ENCODE measurements at places on chromosomes 1 and 21. TPM values are rescaled to one million over a fixed set of nuclear protein-coding genes. Genes with fewer than 3 reads are reported as not detected.

DNA sequence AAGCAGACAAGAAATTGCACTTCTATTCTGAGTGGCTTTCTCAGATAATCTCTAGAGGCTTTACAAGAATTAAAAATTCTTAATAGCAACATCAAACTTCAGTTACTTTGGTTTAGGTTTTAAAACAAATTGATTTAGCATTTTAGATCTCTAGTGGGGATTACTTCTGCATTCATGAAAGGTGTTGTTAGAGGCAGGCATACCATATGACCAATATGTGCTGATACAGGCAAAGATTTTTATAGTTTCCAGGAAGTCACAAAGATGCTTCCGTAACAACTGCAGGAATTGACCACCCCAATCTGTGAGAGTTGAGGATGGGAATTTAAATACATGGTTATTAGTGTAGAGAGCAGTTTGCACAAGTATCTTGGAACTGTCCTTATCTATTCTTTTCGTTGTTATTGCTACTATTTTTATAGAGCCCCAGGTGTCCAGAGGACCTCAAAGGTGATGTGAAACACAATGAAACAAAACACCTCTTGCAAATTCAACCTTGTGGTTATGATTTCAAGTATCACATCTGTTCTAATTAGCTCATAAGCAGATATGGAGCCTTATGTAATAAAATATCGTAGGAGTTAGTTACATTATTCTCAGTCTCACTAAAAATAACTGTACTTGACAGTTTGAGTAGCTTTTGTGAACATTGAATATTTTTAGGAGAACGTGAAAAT, 512.7 kb upstream of the ADGRL4 start:
- DNase-seq = no peak

The NUAK2 gene
- 0.25 TPM for polyA plus RNA-seq

GRCh38 chr1:231264642-231265041, 23.6 kb downstream of the GNPAT start:
- DNase-seq = no peak

DNA sequence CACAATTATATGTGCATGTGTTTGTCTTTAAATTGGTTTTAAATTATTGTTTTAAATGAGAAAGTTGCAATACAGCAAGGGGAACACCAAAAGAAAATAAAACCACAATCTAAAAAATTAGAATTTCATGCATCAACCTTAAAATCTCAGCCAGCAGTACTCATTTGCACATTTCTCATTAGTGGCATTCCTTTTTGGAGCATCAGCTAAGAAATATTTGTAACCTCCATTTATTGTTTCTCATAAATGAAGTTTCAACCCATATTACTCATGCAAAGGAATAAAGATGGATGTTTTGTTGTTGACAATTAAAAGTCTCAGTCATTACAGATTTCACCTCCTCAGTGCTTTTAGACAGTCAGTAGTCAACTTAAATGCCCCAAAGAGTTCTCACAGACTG, 160.1 kb downstream of the TBX15 start:
- DNase-seq = no peak

DNA sequence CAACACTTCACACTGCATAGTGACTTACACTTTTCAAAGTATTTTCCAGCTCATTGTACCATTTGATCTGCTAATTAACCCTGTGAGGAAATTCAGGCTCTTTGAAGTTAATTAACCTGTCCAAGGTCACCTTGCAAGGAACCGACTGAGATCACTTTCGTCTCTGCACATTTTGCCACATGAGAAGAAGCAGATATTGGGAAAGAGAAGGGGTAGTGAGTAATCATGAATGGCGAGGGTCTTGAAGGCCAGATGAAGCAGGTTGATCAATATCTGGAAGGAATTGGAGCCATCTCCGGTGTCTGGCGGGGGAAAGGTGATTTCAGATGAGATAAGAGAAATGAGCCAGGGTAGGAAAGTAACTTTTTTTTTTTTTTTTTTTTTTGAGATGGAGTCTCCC, 3.4 kb downstream of the APOA2 start:
- no peak for DNase-seq

- no peak for DNase-seq
These were observed 24.7 kb upstream of the KDM4A start for GRCh38 chr1:43625063-43625780.

DNA sequence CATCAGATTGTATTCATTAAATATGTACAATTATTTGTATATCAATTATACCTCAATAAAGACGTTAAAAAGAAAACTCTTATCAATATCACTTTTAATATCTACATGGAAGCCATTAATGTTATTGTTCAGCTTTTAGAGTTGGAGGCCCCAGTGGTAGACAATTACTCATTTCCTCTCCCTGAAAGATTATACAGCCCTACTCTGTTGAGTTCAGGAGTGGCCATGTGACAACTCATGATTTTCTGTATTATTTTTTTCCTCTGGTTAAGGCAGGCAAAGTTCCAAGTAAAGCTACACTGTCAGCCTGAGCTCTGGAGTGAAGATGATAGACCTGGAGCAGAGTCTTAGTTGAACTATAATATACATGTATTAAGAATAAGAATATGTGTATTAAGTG, 247.9 kb upstream of the B3GALT2 start:
- DNase-seq = no peak

DNA sequence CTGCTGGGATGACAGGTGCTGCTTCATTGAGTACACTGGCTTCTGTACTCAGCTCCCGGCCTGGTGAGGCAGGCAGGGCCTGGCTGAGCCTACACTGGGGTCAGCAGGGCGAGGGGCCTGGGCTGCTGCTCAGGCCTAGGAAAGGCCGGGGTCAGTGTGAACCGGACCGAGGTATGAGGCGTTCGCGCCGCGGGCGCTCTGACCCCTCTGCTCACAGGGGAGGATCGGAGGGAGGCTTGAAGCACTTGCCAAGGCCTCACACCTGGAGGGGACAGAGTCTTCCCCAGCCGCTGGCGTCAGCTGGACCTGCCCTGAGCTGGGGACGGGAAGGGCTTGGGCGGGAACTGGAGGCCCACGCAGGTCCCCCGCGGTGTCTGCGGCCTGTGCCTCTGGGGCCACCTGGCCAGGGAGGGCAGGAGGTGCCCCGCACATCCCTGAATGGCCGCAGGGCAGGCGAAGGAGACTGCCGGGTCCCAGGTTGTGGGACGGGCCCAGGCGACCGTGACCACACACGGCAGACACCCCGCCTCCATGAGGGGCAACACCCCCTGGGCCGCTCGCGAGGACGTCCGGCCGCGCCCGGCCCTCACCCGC, 466 bp downstream of the PEX10 start:
- no peak for DNase-seq

- peak; percentile 10 for DNase-seq
These were observed 86.2 kb downstream of the EIF4G3 start for GRCh38 chr1:21090463-21090862.

- DNase-seq = no peak
These were observed 146.0 kb downstream of the MIS18A start for GRCh38 chr21:32132881-32133280.

The PRAMEF1 gene
- not detected for polyA plus RNA-seq

The MIXL1 gene
- 0.40 TPM for polyA plus RNA-seq

DNA sequence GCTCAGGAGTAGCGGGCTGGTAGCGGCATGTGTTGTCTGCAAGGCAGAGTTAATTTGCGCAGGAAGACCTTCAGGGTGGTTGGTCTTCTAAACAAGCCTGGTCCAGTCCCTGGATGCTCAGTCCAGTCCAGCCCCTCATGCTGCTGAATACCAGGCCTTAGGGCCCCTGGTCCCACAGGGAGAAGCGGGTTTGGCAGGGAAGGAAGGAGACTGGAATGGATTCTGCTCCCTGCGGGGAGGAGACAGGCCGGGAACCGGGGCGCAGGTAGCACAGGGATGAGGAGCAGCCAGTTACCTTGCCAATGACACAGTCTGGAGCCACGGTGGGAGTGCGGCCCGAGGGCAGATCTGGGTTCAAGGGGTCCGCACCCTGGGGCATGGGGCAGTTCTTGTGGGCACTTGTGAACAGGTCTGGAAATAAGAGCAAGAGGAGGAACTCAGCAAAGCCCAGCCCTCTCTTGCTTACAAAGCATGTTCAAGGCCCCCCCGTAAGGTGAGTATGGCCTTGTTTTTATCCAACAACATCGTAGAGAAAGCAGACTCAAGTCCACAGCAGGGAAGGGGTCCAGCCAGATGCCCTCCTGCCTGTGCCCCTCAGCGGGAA, 10.1 kb downstream of the FAM131C start:
- no peak for DNase-seq

DNA sequence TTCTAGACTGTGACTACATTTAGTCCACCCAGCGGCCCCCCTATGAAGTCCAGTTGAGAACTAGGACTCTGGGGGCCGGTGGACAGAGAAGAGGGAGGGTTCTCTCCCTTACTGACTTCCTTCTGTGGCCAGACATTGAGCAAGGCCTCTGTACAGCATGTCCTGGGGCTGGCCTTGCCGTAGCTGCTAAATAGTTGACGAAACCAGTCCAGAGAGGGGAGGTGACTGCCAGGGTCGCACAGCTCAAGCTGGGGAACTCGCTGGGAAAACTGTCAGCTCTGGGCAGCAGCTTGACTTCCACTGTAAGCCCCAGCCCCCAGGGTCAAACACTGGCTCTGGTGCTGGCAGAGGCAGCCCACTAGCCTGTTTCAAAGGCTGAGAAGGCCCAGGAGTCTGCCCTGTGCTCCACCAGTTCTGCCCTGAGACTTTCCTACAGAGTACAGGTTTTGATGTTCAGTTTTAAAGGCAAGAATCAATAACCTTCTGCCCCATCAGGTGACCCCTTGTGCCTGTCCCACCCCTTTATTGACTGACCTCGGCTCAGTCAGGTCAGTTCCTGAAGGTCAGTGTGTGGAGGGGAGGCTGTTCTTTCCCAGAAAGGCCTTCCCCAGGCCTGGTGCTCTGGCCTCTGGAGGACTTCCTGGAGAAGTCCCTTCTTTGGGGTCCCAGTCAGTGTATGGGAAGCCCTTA, 14.1 kb downstream of the PCSK9 start:
- no peak for DNase-seq

The SPRR5 gene
- polyA plus RNA-seq = not detected

GRCh38 chr1:192968323-192968722, 90.8 kb downstream of the UCHL5 start:
- DNase-seq = no peak

DNA sequence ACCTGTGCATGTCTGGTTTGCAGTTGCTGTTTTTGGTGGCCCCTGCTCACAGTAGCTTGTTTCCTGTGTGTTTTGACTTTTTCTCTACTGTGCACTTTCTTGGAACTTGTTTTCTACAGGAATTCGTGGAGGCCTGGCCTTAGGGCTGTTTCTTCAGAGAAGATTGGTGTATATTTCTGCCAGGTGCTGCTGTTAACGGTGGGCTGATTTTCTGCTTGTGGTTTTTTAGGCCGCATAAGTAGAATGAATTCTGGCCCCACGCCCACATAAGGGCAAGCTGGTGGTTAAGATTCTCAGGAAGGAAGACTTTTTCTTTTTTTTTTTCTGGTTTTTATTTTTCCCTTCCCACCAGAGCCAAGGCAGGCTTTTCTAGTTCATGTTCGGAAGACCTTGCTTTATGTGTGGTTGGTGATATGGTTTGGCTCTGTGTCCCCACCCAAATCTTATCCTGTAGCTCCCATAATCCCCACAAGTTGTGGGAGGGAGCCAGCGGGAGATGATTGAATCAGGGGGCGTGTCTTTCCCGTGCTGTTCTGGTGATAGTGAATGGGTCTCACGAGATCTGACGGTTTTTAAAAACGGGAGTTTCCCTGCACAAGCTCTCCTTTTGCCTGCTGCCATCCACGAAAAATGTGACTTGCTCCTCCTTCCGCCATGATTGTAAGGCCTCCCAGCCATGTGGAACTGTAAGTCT, 71.5 kb upstream of the DISP3 start:
- no peak for DNase-seq

- no peak for DNase-seq
These were observed 22.6 kb upstream of the TNFRSF1B start for GRCh38 chr1:12144236-12144635.

DNA sequence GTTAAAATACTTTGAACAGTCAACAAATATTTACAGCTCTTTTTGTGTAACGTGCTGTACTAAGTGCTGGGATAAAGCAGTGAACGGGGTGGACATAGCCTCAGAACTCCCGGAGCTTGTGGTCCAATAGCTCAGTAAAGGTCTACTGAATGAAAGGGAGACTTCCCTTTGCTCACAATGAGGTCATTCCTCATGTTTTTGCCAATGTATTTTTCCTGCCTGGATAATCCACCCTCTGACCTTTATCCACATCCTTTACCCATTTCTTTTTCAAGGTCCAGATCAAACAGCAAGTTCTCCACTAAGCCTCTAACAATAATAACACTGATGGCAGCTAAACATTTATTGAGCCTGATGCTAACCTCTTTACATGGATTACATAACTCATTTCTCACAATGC, 55.9 kb downstream of the LEPR start:
- no peak for DNase-seq

DNA sequence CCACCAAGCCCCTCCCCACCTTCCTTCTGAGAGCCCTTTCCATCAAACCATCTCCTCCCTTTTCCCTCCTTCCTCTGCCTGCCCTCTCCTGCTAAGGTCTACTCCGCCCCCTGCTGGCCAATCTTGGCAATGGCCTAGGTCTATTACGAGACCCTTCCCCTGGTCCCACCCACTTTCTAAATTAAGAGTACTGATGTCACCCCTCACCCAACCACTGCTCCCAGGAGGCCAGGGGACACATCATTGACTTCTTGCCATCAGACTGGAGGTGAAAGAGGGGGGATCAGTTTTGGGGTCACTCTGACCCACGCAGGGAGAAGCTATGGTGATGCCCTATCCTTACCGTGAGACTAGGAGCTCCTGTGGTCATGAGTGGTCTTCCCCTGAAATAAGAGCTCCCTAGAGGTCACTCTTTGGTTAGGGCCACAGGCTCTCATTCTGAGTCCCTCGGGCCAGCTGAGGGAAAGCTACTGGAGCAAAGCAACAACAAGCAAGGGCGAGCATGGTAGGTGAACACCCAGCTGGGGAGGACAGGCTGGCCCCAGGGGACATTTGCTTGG, 34.6 kb upstream of the S100A7 start:
- DNase-seq = peak; percentile 73

DNA sequence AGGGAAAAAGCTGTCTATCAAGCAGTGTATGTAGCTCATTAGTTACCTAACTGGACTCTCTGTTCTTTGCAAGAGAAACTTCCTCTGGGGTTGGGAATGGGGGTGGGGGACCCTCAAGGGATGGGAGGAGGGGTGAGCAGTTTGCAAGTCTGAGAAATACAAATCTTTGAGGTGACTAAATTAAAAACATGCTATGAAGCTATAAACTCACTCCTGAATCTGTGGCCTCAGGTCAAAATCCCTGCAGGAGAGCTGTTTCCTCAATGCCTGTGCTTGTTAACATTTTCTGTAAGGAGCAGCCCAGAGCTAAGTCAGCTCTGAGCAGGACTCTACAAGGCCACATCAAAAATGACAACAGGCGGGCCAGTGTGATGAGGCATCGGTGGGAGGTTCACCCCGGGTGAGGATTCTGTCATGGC, 32.8 kb upstream of the PTPRC start:
- DNase-seq = no peak

DNA sequence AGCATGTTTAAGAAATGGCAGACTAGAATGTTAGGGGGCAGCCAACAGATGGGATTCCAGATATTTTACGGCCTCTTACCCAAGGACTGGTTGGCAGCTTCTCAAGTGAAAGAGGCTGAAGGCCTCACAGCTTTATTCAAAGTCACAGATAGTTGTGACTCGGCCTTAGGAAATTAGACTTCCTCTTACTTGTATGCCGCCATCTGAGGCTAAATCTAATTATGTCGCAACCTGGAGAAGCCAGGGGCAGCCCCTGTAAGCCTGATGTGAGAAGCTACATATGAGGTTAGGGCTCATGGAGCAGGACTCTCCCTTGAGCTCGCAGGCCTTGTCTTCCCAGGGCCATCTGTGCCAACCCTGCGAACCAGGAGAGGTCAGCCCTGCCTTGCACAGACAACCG, 352.5 kb downstream of the HHAT start:
- DNase-seq = no peak

The ITLN2 gene
- polyA plus RNA-seq = not detected

Data from muscle of arm (tissue), 14 donors.